Karpas-422 (cell line): ENCODE measurements at places on chromosomes 3 and 15.

GRCh38 chr15:71191296-71191695 lies 76.0 kb downstream of the THSD4 start:
- H3K4me1 ChIP-seq: peaks cover 3% of the 10 kb centered on the region; the same call in 1 of the 2 replicates
- no peaks in the 10 kb centered on the region for H3K27me3 ChIP-seq
- no peak for DNase-seq
- no peaks in the 10 kb centered on the region for H3K36me3 ChIP-seq
- no peak overlapping the region for H3K4me3 ChIP-seq

GRCh38 chr3:37071921-37072320 lies 78.6 kb downstream of the MLH1 start:
- no peak overlapping the region for H3K4me3 ChIP-seq
- H3K27ac ChIP-seq: no peak overlapping the region
- no peak for DNase-seq
- H3K36me3 ChIP-seq: no peaks in the 10 kb centered on the region; the same call in 1 of the 2 replicates
- peaks cover 4% of the 10 kb centered on the region; the same call in 1 of the 2 replicates for H3K4me1 ChIP-seq
- H3K27me3 ChIP-seq: no peaks in the 10 kb centered on the region

- peaks cover 6% of the 10 kb centered on the region for H3K4me1 ChIP-seq
- no peak overlapping the region for H3K4me3 ChIP-seq
- no peak overlapping the region for H3K27ac ChIP-seq
- no peak for DNase-seq
Measured at GRCh38 chr3:46851364-46852333, 11.6 kb downstream of the MYL3 start.

DNA sequence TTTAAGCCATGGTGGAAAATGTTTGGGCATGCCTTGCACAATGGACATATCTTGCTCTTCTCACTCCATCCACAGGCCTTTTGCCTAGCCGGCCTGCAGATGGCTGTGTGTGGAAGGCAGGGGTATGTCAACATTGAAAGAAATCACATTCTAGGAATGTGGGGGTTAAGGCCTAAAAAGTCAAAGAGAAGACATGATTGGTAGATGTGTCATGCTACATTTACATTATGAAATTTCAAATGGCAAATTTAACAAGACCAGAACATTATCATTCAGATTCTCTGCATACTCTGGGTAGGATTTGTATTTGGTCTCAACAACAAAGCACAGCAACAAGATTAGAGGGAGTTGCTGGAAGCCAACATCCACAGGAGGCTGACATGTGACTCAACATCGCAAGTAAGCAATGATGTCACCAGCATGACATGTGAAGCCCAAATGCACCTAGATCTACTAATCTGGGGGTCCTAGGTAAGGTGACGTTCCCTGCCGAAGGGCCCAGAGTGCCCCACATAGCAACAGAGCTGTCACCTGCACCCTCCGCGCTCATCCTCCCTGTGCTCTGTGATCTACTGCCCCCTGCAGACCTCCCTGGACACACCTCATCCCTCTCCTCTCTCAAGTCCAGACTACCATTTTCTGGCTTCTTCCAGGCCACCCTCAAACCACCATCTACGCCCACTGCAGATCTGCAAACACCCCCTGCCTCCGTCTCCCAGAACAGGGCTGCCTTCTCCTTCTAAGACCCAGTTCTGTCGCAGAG lies 39.4 kb downstream of the CLDN18 start:
- no peaks in the 10 kb centered on the region for H3K27me3 ChIP-seq
- H3K4me3 ChIP-seq: no peak overlapping the region
- no peak overlapping the region for H3K27ac ChIP-seq
- H3K36me3 ChIP-seq: no peaks in the 10 kb centered on the region
- DNase-seq: no peak

- H3K4me3 ChIP-seq: no peak overlapping the region
- no peaks in the 10 kb centered on the region for H3K36me3 ChIP-seq
- no peaks in the 10 kb centered on the region for H3K27me3 ChIP-seq
- H3K4me1 ChIP-seq: peaks cover 66% of the 10 kb centered on the region
Measured at GRCh38 chr15:91965501-91966193, 112.1 kb downstream of the SLCO3A1 start.

GRCh38 chr3:160395297-160395696 lies 3.7 kb downstream of the IFT80 start:
- no peak for DNase-seq
- H3K27me3 ChIP-seq: no peaks in the 10 kb centered on the region
- H3K27ac ChIP-seq: no peak overlapping the region
- H3K4me3 ChIP-seq: no peak overlapping the region

- no peak overlapping the region for H3K4me3 ChIP-seq
- H3K27ac ChIP-seq: no peak overlapping the region
- H3K4me1 ChIP-seq: no peaks in the 10 kb centered on the region
- no peaks in the 10 kb centered on the region for H3K36me3 ChIP-seq
- H3K27me3 ChIP-seq: no peaks in the 10 kb centered on the region
- DNase-seq: no peak
Measured at GRCh38 chr3:148582126-148582525, 115.6 kb upstream of the AGTR1 start.

DNA sequence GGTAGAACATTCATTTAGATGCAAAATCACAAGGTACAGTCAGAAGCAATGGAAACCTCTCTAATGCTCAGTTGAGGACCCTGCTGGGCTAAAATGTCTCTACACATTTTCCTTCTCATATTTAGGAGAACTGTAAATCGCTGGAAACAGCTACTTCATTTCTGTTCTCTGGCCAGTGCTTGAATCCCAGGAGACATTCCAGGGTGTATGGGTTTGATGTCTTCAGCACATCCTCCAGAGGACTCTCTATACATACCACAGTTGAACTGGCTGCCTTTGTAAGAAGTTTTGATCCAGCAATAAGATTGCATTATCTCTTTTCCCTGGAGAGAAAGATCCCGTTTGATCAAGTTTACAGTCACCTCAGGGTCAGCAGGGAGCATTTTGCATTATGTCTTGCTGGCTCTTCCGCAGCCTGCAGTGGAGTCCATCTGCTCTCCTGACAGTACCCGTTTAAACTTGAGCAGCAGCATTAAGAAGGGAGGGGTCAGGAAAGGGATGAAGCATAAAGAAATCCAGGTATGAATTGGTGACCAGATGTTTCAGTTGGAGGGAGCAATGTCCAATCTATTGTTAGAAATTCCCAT lies 676.0 kb downstream of the EPHA3 start:
- no peak overlapping the region for H3K4me3 ChIP-seq
- DNase-seq: no peak
- H3K27me3 ChIP-seq: no peaks in the 10 kb centered on the region
- no peaks in the 10 kb centered on the region for H3K4me1 ChIP-seq
- no peaks in the 10 kb centered on the region for H3K36me3 ChIP-seq
- no peak overlapping the region for H3K27ac ChIP-seq
